Head of caudate nucleus (tissue), 42 donors: ENCODE measurements at places on chromosomes 3 and 15.

- DNase-seq, result no peak
These were observed 1288.3 kb downstream of the NSUN3 start for GRCh38 chr3:95351158-95351557.

DNA sequence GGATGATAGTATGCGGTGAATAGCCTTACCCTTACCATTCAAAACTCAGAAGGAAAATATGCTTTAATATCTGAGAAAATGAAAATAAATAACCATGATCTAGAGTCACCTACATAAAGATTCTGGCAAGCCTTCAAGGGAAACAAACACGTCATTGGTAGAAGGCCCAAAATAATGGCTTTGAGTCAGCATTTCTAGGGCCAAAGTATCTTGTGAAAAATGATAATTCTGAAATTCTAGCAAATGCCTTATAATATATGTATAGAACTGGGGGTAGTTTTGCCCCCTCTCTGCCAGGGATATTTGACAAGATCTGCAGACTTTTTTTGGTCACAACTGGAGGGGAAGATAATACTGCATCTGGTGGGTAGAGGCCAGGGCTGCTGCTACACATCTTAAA lies 15.4 kb downstream of the PLSCR1 start:
- no peak for DNase-seq

GRCh38 chr3:72163809-72164634 lies 379.1 kb upstream of the PROK2 start:
- DNase-seq, result no peak

DNA sequence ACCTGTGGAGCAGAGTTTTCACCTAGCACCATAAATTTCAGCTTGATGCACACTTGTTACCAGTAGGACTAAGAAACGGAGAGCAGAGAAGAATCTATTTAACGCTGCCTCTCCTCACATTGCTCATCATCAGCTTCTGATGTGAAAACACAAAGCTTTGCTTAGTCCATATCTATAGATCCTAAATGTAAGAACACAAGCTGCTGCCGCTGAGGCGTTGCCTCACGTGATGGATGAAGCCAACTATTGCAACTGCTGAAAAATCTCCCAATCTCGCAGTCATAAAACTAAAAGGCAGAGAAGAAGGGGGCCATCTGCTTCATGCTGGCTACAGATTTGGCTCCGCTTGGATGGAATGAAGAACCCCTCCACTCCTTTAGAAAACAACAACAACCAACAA lies 42.7 kb downstream of the CADPS start:
- no peak for DNase-seq

GRCh38 chr15:101177866-101178265 lies 74.0 kb downstream of the CHSY1 start:
- no peak for DNase-seq

- DNase-seq, result no peak
These were observed 55.2 kb downstream of the WNT7A start for GRCh38 chr3:13824521-13825310.

DNA sequence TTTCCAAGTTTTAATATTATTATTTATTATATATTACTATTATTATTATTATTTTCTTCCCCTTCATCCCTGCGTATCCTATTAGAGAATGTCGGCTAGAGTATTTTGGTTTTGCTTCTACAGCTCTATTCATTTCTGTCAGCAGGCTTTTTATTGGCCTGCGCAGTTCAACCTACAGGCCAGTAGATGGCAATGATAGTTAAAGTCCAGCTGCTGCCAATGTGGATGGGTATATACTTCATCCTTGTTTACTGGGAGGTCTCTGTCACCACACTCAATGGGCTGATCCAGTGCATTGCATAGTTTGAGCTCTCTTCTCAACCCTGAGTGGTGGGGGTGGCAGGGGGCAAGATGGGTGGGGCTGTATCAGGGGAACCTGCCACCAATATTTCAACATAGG lies 799.8 kb downstream of the NSUN3 start:
- DNase-seq, result no peak

DNA sequence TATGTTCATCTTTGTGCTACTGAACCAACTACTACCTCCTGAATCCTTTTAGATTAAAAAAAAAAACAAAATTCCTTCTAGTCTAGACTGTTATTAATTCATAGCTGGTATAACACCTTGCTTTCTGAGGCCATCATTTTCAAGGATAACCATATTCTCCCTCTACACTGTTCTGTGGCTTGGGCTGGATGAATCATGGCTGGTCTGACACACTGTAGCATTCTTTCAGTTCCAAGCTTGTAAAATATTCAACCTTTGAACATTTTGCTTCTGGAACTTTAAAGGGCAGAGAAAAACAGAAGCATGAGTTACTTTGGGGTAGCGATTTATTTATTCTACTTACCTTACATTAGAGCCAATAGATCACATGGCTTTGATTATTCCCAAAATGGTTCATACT lies 7.6 kb downstream of the HSPBAP1 start:
- no peak for DNase-seq

DNA sequence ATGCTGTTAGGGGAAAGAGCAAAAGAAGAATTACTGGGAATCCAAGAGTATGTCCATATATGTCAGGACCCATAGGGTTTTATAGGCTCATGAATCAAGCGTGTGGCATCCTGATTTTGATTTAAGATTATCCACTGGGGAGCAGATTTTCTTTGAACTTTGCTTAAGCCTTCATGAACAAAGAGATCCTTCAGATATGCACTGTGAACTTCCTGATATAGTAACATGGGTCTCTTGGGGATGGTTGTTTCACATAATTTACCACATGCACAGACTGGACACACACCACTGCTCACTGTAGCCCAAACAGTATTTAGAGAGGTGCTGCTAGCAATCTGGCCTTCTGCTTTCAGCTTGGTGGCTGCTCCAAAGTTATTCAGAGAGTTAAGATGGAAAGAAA lies 200.9 kb upstream of the ZPLD1 start:
- DNase-seq, result no peak

- DNase-seq, result no peak
These were observed 126.5 kb upstream of the BFSP2 start for GRCh38 chr3:133273346-133273745.

- no peak for DNase-seq
These were observed 14.3 kb downstream of the PPCDC start for GRCh38 chr15:75037685-75038084.

- DNase-seq, result no peak
These were observed 9.2 kb downstream of the SIDT1 start for GRCh38 chr3:113541519-113541918.

- peak; percentile 63 for DNase-seq
These were observed 45.9 kb upstream of the BLM start for GRCh38 chr15:90671216-90671615.

- DNase-seq, result peak; percentile 0
These were observed 15.9 kb upstream of the PLXND1 start for GRCh38 chr3:129622226-129622874.

GRCh38 chr15:78056714-78057269 lies 20.7 kb downstream of the TBC1D2B start:
- no peak for DNase-seq

- no peak for DNase-seq
These were observed 40.2 kb downstream of the IRAK2 start for GRCh38 chr3:10204921-10205320.

DNA sequence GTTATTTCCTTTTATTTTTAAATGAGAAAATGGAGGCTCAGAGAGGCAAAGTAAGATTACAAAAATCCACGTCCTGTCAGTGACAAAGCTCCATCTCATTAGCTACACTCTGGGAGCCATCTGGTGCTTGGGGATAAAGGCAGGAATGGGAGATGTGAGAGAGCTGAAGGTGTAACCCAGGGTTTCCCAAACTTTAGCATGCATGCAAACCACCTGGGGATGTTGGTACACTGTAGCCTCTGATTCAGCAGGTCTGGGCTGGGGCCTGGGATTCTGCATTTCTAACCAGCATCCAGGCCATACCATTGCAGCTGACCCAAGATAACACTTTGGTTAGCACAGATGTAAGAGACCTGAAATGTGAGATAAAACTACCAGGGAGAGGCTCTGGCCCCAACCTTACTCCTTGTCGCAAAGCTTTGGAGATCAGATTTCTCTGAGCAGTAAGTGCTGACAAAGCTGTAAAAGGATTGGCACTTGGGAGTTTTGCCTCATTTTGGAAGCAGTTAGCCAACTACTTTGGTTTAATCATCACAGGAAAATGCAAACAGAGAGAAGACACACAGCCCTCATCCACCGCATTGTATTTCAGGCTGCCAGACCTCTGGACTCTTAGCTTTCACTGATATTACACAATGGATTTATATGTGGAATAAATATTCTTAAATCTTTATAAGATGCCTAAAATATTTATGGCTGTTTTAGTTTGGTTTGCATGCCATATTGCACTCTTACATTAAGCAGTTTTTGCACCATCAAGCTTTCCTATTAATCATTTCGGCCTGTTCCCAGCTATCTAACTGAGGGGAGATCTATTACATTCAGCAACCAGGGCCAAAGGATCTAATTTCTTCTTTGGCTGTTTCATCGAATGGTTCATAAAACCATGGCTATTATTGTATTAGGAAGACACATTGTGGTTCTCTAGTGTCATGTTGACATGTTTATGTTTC lies 263.0 kb downstream of the EBLN2 start:
- no peak for DNase-seq

- no peak for DNase-seq
These were observed 227.2 kb downstream of the XXYLT1 start for GRCh38 chr3:195043607-195044339.

- no peak for DNase-seq
These were observed 1.5 kb downstream of the CAND2 start for GRCh38 chr3:12797892-12798558.

DNA sequence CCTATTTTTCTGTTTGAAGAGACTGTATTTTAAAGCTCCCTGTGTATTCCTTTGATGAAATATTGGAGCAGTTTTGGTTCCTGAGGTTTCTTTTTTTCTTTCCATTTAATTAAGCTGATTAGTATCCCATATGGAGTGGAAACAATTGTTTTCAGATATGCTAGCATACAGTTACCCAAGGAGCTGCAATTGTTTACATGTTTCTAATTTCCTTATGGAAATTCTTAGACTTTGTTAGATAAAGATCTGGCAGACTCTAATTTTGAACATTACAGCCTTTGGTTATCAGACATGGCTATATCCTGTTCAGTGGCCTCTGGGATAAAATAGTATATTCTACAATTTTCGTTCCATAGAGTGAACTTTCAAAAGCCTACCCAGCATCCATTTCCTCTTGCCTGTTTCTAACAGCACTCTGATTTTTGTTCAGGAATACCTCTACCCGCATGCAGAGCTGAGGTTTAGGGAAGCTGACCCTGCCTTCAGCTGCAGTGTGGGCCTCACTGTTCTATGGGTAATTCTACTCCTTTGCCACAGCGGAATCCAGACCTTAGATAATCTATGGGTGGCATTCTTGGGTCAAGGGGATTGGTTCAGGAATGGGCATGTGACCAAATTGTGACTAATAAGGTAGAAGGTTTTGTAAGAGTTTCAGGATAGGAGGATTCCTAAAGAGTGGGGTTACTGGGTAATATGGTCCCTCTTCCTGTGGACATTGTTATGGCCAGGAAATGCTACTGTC lies 161.1 kb upstream of the ANKRD28 start:
- no peak for DNase-seq

- DNase-seq, result no peak
These were observed 18.8 kb upstream of the SKOR1 start for GRCh38 chr15:67806536-67806935.

- DNase-seq, result no peak
These were observed 78.8 kb downstream of the MCF2L2 start for GRCh38 chr3:183349421-183350157.

GRCh38 chr3:143119974-143120715 lies 574 bp downstream of the CHST2 start:
- peak; percentile 42 for DNase-seq

DNA sequence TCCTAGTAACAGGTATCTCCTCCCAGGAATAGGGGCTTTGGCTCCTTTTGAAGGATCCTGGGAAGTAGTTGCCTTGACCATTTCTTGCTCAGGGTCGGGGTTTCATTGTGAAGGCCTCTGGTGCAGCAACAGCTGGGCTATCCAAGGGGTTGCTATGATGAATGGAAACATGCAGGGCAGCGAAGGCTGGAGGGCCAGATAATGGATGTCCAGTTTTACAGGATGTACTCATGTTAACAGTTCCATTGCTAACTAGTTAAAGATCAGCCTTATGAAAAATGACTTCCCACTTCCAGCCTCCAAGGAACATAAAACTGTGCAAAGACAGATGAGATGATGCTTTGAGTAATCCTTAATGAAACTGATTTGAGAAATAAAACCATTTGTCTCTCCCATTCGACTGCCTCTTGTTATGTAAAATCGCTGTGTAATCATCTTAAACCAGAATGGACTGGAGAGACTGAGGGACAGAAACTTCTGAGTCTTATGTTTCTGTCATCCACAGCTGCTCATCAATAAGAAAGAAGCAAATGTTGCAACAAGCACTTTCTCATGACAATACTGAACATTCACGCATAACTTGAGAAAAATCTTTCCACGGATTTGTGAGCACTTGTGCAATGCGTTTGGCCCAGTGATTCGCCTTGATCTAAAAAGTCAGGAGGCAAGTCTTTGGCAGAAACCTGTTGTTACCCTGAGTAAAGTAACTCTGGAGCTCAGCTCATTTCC lies 473.5 kb upstream of the RGMA start:
- DNase-seq, result no peak

DNA sequence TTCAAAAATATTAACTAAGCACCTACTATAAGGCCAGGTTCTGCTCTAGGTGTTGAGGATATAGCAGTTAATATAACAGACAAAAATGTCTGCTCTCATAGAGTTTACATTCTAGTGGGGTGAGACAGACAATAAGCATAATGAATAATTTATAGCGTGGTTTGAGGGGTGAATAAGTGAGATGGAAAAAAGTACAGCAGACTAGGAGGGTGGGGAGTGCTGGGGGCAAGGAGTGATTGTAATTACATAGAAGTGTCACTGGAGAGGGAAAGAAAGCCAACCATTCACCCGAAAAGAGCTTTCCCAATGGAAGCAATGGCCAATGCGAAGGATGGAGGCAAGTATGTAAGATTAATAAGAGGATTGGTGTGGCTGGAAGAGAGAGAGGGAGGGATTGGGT lies 552.9 kb upstream of the KCNMB2 start:
- no peak for DNase-seq

DNA sequence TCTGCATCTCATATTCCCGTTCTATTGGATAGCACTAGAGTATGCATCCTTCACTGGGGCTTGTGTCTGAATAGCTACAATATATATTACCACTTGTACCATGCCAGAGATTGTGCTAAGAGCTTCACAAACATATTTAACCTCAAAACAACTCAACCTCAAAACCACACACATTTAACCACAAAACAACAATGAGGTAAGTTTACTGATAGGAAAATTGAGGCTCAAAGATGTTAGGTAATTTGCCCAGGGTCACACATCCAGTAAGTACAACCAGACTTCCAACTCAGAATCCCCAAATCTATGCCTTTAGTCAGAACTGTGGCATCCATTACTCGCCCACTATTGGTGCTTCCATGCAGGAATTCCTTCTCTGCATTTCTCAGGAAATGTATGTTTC lies 220.0 kb downstream of the FAM43A start:
- no peak for DNase-seq

- no peak for DNase-seq
These were observed 124.7 kb upstream of the RBMS3 start for GRCh38 chr3:29156086-29156715.

GRCh38 chr3:135451037-135451785 lies 514.3 kb upstream of the PPP2R3A start:
- DNase-seq, result no peak
